Fibroblast of the conjunctiva (primary cell): ENCODE measurements at places on chromosomes 16 and 17.

GRCh38 chr17:81582749-81583148 is 30.6 kb upstream of the FAAP100 start:
- DNase-seq, result no peak

DNA sequence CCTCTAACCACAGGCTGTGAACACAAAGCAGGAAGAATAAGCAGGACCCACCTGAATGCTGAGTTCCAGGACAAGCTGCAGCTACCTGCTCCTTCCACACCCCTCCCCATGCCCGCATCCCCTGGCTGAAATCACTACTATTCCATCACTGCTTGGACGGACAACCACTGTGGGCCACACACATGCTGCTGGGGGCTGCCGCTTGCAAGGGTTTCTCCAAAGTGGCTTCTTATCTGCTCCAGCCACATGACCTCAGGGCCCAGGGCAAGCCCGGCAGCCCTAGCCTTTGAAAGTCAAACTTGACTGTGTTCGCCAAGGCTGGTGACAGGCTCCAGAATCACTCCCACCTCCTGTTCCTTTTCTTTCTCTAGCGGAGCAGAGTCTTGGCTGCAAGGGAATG is 18.4 kb downstream of the FA2H start:
- DNase-seq, result no peak

- DNase-seq, result no peak
These were observed 2.7 kb downstream of the MPRIP start for GRCh38 chr17:17044846-17045561.

DNA sequence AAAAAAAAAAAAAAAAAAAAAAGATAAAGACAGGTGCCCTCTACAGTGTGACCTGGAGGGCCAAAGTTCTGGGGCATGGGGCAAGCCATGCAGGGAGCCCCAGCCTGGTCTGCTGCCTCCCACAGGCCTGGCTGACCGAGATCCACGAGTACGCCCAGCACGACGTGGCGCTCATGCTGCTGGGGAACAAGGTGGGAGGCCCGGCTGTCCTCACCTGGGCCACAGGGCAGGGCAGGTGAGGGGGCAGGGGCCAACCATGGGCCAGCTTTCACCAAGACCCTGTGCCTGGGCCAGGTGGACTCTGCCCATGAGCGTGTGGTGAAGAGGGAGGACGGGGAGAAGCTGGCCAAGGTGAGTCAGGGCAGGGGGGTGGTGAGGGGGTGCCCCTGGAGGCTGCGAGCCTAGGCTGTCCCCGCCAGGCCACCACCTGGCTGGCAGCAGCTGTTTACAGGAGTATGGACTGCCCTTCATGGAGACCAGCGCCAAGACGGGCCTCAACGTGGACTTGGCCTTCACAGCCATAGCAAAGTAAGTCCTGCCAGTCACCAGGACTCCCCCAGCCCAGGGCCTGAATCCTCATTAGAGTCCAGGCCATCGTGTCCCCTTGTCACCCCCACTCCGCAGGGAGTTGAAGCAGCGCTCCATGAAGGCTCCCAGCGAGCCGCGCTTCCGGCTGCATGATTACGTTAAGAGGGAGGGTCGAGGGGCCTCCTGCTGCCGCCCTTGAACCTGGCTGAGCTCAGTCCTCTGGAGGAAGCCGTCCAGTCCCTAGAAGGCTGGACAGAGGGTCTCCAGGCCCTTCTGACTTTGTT is 2.7 kb upstream of the TRAF7 start:
- DNase-seq, result no peak

DNA sequence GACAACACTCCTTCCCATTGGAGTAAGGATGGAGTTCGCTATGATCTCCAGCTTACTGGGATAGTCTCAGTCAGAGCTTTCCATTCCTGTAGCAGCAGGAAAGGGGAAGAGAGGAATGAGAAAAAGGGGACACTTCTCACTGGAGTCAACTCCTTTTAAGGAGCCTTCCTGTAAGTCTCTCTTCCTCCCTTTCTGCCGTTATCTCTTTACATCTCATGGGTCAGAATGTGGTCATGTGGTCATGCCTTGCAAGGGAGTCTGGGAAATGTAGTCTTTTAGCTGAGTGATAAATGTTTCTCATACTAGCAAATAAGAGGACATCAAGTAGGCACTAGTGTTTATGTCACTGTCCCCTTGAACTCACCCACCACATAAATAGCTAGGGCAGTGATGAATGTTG is 227.3 kb downstream of the HAPSTR1 start:
- no peak for DNase-seq

DNA sequence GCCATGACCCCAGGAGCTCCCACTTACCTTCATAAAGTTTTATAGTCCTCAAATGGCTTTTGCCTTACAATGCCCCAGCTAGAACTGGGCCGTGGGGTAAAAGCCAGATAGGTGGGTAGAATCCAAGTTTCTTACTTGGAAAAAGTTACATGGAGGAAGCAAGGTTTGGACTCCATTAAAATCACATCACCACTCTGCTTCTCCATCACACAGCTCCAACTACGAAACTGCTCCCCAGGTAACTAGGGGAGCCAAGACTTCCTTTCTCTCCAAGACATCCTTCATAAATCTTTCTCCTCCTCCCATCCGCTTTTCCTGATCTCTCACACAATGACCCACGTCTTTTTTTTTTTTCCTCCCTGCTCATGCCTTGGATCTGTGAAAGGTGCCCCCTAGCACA is 130.8 kb upstream of the RCVRN start:
- no peak for DNase-seq

DNA sequence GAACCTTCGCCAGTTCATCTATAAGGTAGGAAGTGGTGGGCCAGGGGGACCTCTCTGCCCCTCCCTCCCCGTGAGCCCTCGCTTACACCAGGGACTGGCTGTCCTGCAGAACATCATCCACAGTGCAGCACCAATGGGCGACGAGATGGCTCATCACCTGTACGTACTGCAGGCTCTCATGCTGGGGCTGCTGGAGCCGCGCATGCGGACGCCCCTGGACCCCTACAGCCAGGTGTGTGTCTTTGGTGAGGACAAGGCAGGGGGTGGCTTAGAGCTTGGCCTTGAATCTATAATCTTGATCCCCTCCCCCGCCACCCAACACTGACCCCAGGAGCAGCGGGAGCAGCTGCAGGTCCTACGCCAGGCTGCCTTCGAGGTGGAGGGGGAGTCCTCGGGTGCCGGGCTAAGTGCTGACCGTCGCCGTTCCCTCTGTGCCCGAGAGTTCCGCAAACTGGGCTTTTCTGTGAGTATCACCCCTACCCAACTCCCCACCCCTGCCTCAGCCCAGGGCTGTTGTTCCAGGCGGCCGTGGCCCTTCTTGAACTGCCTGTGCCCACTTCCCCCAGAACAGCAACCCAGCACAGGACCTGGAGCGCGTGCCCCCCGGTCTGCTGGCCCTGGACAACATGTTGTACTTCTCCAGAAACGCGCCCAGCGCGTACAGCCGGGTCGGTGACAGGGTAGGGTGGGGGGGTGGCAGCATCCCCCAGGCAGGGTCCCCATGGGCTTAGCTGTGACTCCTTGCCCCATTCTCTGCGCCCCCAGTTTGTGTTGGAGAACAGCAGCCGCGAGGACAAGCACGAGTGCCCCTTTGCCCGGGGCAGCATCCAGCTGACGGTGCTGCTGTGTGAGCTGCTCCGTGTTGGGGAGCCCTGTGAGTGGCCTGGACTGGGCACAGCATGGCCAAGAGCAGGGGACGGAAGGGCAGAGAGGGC is 2.7 kb downstream of the ELMO3 start:
- no peak for DNase-seq

DNA sequence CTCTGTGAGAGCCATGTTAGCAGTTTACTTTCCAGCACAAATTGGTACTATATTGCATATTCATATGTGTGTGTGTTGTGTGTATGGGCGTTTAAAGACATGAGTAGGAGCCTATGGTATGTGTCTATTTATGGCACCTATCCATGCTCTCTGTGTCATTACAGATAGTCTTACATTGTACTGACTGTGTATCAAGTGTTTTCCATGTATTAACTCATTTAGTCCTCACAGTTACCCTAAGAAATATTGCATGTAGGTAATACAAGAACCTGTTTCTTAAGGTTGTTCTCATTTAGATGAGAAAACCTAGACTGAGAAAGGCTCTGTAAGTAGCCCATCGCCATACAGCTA is 1.6 kb downstream of the ALG1 start:
- no peak for DNase-seq

DNA sequence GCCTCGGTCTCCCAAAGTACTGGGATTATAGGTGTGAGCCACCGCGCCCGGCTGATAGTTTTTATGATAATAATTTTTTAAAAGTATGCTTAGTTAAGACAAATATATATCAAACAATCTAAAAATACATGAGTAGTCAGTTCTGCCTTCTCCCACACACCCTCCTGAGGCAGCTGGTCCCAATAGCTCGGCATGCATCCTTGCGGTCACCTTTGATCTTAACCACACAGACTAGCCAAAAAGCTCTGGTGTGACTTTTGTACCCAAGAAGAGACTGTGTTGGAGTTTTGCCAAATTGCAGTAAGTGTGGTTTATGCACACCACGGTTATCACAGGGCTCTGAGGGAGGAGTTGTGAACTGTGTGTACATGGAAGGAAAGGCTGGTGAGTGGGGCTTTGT is 25.6 kb downstream of the ATP6V0A1 start:
- DNase-seq, result no peak

- DNase-seq, result no peak
These were observed 121.8 kb upstream of the MED13 start for GRCh38 chr17:62186841-62187240.

DNA sequence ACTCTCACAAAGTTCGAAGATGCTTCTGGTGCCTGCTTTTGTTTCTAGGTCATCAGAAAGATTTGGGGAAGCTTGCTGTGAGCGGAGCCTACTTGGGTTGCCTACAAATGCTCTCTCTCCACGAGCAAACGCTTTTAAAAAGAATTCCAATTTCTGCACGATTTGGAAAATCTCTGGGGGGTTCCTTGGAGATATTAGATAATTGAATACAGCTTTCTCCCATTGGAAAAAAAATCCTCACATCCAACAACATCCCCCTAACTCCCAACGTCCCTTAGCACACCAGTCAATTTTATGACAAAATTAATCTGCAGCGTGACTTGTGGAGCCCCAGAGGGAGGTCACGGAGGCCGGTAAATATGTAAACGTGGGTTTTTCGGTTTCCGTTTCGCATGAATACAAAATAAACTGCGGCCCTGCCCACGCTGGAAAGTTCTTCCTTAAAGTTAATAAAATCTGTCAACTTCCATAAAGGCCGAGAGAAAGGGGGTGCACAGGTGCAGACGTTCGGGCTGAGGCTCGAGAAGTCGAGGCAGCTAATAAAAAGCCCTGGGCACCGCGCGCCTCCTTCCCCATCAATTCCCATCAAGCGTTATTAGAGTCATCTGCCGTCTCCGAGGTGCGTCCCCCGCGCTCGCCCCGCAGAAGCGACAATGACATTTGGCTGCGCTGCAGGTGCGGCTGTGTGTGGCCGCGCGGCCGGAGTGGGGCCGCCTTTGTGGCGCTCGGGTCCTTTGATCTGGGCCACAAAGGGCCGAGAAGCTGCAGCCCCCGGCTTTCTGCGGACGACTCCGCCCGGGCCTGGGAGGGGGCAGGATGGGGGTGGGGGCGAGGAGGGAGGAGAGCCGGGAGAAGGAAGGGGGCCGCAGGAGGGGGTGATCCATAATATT is 37.6 kb downstream of the SALL1 start:
- no peak for DNase-seq

DNA sequence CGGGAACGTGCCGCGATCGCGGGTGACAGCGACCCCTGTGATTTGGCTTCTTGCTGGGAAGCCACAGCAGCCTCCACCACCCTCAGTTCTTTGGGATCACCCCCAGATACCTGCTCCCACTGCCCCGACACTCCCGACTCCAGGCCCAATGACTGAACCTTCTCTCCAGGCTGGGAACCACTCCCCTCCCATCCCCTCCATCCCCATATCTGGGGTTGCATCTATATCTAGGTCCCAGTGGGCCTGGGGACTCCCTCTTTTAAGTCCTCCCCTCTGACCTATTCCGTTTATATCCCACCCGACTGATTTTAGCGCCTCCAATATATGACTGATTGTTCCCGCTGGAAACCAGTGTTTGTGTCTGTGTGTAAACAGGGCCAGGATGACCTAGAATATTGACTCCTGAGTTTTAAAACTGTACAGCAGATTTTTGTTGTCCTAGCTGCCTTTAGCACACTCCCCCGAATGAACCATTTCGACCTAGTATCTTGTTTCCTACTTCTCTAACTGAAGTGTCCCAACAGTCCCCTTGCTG is 667 bp downstream of the PSMD3 start:
- no peak for DNase-seq

DNA sequence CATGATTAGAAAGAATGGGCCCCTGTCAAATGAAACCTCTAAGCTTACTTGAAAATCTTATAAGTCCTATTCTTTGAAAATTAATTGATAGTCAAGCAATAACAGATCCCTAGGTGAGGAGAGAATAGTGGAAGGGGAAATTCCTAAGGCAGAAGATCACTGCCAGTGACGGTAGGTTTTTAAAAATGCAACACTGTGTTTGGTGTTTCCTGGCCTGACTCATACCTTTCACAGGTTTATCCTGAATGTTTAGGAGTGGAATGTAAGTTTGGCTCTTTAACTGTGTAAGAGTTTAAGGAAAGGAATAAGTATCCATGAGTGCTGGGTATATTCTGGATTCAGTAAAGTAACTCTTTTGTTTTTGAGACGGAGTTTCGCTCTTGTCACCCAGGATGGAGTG is 23.8 kb downstream of the HAPSTR1 start:
- DNase-seq, result no peak

GRCh38 chr17:59361916-59362810 is 30.7 kb downstream of the YPEL2 start:
- DNase-seq, result peak; percentile 63

DNA sequence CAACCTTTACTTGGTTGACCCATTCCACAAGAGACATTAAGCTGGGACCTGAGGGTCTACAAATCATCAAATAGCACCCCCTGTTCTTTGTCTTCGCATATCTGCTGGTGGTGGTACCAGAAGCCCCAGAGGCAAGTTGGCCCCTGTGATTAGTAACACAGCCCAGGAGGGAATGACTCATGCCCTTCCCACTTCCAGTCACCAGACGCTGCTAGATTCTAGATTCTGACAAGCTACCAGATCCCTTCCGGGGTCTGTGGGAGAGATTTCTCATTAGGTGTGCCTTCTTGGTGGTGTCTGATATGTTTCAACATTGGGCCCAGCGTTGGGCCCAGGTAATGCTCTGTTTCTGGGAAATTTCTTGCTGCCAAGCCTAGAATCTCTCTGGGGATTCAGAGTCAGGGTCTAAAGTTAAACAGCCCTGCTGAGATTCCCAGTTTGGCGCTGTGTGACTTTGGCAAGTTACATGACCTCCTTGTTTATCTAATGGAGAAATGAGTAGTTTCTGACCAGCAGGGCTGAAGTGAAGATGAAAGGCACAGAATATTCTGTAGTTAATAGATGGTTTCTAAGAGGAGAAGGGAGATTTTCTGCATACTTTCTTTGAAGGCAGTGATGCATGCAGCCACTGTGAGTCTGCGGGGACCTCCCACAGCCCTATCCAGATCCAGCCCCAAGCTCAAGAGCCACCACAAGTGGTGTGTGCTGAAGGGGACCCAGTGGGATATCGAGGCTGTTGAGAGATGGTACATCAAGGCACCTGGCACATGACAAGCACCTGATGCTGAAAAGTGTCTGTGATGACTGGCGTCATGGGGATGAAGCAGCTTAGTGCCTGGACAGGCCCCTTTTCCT is 3.9 kb downstream of the TRPV2 start:
- DNase-seq, result peak; percentile 53
